ENCODE measurements at places on chromosomes 16 and 17. TPM values are rescaled to one million over a fixed set of nuclear protein-coding genes. Genes with fewer than 3 reads are reported as not detected.

- DNase-seq, result no peak
These were observed 29.3 kb downstream of the UNC13D start for GRCh38 chr17:75814900-75815373.

Gene TAC4
- not detected for total RNA-seq

Gene THUMPD1
- 69.1 TPM for total RNA-seq

Gene DOC2B
- not detected for total RNA-seq

Gene VAT1L
- not detected for total RNA-seq

Measured in HepG2 (cell line).